Cardiac fibroblast (primary cell): ENCODE measurements at places on chromosomes 2 and 18.

DNA sequence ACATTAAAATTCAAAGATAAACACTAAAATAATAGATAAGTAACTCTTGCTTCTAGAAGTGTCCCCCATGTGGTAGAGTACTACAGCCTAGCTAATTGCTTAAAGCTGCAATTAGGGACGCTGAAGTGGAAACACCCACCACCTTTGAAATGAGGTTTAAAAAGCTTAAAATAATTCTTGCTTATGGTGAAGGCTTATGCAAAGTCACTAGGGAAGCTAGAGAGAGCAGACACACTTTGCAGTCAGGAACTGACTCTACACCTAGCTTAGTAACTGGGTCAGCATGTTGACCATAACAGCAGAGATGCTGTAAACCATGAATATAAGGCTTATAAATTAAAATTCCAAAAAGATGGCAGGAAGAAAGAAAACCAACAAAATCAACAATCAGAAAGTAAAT is 65.4 kb upstream of the DSG1 start:
- DNase-seq: no peak

- peak; percentile 7 for DNase-seq
Measured at GRCh38 chr18:73980289-73980979, 167.2 kb downstream of the FBXO15 start.

- DNase-seq: no peak
Measured at GRCh38 chr18:399631-400135, 100.8 kb downstream of the COLEC12 start.

DNA sequence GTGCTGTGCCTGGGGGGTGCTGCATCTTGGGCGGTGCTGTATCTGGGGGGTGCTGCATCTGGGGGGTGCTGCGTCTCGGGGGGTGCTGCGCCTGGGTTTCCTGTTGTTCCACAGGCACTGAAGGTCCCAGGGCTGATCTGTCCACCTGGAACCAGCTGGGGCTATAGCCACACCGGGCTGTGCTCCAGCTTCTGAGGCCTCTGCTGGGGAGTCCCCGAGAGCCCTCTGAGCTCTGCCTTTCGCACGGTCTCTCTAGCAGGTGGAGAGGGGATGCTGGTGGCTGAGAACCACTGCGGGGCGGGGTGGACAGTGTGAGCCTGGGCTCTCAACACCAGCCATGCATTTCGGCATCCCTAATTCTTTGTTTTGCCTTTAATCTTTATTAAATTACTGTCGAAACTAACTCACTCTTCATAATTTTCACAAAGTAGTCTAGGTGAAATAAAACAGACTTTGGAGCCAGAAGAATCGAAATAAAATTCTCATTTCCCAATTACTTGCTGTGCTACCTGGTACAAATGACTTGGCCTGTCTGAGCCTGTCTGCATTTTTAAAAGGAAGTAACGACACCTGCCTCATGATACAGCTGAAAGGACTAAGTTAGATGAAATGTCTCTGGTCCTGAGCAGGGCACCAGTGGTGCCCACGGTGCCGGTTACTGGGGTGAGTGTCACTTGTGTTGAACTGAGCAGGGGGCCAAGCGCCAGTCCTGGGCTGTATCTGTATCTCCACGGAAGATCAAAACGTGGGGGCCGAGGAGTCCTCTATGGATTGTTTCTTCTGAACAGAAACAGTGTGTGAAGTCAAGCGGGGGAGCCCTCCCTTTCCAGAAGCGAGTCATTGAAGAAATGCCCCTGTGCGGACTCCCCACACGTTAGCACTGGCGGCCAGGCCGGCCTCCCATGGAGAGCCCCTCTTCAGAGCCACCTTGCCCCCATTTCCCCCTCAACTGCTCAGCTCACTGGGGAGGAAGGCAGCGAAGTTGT is 142.0 kb downstream of the ASB1 start:
- DNase-seq: no peak

DNA sequence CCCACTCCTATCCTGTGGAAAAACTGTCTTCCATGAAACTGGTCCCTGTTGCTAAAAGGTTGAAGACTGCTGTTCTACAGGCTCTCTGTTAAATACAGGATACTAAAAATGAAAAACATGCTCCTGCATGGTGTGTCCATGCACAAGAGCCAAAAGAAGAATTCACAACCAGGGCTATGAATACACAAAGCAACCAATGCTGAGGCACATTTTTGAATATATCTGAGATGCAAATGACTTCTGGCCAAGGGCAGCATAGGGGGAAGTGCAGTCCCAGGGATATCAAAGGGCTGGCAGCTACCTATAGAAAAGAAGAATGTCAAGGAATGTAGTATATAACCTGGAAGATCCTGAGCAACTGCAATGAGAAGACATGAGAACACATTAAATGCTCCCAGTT is 6.6 kb downstream of the NEMP2 start:
- no peak for DNase-seq

- DNase-seq: peak; percentile 91
Measured at GRCh38 chr2:205769495-205769850, 87.2 kb downstream of the NRP2 start.

- DNase-seq: no peak
Measured at GRCh38 chr18:26414901-26415440, 133.4 kb downstream of the KCTD1 start.
